Stimulated activated CD4-positive, alpha-beta T cell treated with anti-CD3 and anti-CD28 coated beads, Interleukin-12 subunit alpha, Interleukin-12 subunit beta, amount 100 ng/mL, for 24 hours (primary cell): ENCODE measurements at places on chromosomes 7 and 10.

DNA sequence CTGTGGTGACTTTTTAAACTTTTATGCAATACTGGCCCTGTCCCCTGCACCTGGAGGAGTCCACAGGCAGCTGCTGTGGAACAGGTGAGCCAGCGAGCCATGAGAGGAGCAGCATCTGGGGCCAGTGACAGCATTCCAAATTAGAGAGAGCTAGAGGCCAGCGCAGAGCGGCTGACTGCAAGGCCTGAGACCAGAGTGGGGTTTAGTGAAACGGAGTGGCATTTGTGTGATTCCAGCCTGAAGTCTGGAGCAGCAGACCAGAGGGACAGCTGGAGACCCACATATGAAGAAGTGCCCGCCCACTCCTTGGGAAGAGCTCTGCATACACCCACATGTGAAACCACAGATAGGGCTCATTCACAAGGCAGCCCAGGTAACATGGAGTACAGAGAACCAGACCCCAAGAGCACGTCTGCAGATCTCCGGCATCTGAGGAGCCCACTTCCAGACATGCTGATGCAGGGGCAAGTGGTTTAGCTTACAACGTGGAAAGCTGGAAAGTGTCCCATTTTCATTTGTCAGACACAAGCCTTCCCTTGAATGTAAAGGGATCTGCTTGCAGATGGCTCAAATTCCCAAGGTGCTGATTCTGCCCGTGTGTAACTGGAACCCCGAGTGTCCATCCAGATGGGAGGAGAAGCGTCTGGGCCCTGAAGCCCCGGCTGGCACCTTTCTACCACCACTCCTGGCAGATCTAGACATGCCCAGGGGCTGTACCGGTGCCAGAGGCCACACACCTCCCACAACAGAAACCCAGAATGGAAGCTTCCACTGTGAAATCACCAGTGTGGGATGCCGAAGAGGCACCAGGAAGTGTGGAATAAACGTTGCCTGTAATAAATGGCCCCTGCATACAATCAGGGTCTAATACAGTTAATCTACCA lies 256.0 kb upstream of the TCERG1L start:
- DNase-seq, result no peak

DNA sequence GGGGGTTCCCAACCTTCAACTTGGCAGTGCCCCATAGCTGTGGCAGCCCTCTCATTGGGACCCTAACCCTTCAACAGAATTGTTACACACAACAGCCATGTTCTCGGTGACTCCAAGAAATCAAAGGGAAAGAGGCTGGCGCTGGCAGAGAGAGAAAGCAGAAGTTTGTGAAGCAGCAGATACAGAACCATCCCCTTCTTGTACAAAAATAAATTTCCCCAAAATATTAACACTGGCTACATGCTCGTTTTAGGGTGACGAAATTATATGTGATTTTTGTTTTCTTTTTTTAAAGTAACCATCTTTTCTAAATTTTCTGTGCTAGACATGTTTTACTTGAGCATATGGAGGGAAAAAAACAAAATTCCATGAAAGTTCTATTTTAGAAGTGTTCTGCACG lies 45.2 kb upstream of the SAMD8 start:
- no peak for DNase-seq

GRCh38 chr7:122143376-122143750 lies 686 bp downstream of the AASS start:
- DNase-seq, result peak; percentile 2

- no peak for DNase-seq
Measured at GRCh38 chr7:128427289-128427891, 17.6 kb upstream of the IMPDH1 start.

- no peak for DNase-seq
Measured at GRCh38 chr10:131402771-131403650, 91.5 kb upstream of the TCERG1L start.
